IMR-90 (cell line): ENCODE measurements at places on chromosomes 6 and 20.

DNA sequence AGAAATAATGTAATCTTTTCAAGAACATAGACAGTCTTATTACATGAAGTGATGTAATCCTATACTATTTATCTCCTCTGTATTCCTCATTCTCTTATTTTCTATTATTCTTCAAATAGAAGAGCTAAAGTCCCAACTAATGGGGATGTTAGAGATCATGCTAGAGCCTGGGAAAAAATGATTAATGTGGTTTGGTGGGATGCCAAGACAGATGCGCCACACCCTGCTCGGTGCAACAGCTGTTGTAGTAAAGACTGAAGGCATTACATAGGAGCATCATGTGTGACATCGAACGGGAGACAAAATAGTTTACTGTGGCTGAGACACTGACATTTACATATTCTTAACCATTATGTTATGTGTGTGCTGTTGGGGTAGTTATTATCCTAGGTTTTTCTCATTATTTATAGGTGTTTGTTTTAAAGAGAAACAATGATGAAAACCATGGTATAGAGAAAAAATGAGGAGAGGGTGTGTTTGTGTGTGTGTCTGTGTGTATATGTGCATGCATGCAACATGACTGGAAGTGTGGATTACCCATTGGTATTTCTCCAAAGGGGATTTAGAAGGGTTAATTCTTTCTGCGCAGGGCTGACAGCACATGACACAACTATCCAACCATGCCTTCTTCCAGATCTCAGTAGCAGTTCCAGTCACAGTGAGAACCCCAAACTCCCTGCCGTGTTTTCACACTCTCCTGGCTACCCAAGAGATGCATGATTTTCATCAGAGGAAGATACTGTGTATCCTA, 155.3 kb downstream of the EYA4 start:
- no peak for DNase-seq

GRCh38 chr6:47483516-47483852, 5.9 kb downstream of the CD2AP start:
- no peak for DNase-seq

GRCh38 chr20:57774111-57774880, 64.5 kb upstream of the PMEPA1 start:
- no peak for DNase-seq

GRCh38 chr20:17768271-17768670, 68.5 kb downstream of the BANF2 start:
- no peak for DNase-seq
